Fibroblast of skin of right biceps (primary cell): ENCODE measurements at places on chromosomes 7 and 10.

DNA sequence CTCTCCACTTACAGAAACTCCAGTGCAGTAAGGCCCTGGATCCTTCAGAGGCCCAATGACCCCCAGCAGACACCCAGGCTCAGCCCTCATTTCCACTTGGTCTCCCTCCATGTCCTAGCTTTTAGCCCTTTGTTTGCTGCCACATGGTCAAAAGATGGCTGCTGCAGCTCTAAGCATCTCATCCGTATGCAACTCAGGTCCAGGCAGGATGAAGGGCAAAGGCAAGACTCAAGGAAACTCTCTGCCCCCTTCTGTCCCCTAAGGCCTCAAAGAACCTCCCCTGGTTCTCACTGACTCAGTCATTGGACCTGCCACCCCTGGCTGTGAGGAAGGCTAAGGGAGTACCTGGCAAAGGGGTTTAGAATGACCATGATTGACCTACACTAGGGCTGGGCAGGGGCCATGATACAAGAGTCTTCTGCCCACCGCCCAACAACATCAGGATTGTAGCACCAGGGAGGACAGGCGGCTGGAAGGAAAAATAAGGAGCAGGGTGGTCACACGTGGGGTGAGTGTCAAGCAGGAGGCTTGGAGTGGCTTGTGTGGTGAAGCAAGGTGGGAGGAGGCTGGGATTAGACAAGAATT lies 303.8 kb upstream of the ZMIZ1 start:
- DNase-seq = no peak

- no peak for DNase-seq
Measured at GRCh38 chr7:12716134-12716681, 28.8 kb downstream of the ARL4A start.

GRCh38 chr7:146791344-146792285 lies 675.0 kb downstream of the CNTNAP2 start:
- DNase-seq = peak; percentile 23

GRCh38 chr7:79502151-79502550 lies 48.7 kb upstream of the MAGI2 start:
- DNase-seq = no peak

DNA sequence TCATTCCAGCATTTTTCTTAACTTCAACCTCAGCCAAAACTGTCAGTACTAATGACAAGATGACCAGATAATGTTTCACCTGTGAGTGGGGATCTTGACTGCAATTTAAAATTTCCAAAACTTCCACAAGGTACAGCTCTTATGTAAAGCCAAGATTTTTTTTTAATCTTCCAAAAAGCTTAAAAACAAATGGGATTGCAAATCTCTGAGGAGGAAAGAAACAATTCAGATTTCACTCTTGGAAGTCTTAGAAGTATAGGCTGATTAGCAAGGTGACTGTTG lies 90.2 kb downstream of the AGMO start:
- DNase-seq = no peak

DNA sequence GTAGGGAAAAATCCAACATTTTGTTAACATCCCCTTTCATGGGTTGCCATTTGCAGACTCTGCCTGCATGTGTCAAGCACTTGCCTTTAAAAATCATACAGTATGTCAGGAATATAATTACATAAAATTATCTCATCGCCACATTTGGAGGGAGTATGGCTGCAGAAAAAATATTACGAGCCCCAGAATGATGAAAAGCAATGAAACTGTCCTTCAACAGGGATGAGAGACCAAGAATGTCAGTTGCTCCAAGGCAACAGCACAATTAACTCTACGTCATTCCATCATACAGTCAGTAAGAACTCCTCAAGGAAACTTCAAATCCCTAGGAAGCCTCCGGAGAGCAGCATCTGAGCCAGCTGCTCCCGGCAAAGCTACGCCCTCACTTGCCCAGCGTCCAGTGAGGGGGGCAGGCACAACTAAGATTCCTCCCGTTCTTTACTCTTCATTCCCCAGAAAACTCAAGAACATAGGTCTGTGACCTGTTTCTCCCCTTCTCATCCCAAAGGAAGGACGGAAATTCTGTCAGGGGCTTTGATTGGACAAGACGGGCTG lies 132.9 kb downstream of the ANLN start:
- no peak for DNase-seq

DNA sequence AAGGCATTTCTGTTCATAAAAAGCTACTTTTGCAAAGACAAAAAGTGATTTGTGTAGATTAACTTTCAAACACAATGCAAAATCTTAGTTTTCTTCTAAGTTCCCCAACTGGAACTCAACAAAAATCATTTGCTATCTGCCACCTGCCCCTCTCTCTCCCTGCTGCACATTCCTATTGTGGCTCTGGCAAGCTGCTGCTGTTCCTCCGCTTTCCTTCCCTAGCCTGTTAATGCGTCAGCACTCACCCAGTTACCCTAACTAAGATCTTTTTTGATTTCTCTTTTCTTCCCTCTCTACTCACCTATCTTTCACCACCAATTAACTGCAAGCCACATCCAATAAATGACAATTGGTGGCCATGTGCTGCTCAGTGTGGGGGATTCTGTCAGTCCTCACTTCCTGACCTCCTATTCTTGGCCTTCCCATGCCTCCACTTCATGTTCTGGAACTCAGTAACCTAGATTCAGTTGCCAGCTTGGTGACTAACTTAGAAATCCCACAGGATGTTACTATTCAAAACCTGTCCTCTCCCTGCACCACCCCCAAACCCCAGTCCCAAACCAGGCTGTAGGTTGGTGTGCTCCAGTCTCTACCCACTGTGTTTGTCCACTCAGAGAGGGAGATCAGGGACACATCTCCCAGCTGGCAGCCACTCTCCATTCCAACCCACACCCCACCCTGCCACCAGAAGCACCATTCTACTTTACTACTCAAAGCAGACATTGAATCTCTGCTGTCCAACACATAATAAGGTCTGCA lies 140.2 kb upstream of the CTTNBP2 start:
- no peak for DNase-seq

- no peak for DNase-seq
Measured at GRCh38 chr10:20443094-20443493, 454.0 kb downstream of the NEBL start.

- peak; percentile 34 for DNase-seq
Measured at GRCh38 chr10:988667-989545, 672 bp downstream of the GTPBP4 start.

DNA sequence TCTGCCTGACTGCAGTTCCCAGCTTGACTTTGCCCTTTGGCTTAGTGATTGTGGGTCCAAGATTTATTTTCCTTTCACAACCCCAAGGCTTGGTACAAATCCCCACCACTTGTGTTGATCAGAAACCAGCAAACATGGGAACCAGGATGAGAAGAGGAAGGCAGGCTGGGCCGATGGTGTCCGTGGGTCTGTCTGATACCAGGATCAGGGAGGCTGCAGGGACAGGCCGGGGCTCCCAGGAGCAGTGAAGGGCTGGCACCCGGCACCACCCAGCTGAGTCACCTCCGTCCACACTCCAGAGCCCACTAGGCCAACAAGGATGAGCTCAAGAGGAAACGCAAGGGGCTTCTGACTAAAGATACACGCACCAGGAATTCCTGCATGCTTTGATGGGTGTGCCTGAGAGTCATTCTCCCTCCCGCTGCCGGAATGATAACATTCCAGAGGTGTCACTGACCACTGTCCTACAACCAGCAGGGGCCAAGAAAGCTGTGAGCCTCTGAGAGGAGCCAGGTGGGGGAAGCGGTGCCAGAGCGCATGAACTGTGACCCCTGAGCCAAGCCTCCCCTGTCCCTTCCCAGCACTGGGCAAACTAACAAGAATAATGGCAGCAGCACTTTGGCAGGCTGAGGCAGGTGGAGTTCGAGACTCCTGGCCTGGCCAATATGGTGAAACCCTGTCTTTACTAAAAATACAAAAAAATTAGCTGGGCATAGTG lies 29.2 kb upstream of the PROSER2 start:
- peak; percentile 45 for DNase-seq

GRCh38 chr10:110699859-110700468 lies 55.8 kb downstream of the RBM20 start:
- no peak for DNase-seq

GRCh38 chr7:135965602-135966001 lies 11.6 kb downstream of the MTPN start:
- DNase-seq = no peak

- no peak for DNase-seq
Measured at GRCh38 chr10:113985297-113985844, 58.3 kb upstream of the ADRB1 start.

- no peak for DNase-seq
Measured at GRCh38 chr7:2610898-2611297, 20.9 kb upstream of the TTYH3 start.
